ENCODE measurements at places on chromosomes 12 and 14. TPM values are rescaled to one million over a fixed set of nuclear protein-coding genes. Genes with fewer than 3 reads are reported as not detected.
A peak's percentile ranks its signal among the peaks of the same experiment; 100 is the strongest.

The SERPINA3 gene
- 0.79 TPM for total RNA-seq

The POMT2 gene
- 5.8 TPM for total RNA-seq

- no peak for DNase-seq
Measured at GRCh38 chr12:51924551-51925319, 17.4 kb downstream of the ACVRL1 start.

The CYP27B1 gene
- 3.9 TPM for total RNA-seq

DNA sequence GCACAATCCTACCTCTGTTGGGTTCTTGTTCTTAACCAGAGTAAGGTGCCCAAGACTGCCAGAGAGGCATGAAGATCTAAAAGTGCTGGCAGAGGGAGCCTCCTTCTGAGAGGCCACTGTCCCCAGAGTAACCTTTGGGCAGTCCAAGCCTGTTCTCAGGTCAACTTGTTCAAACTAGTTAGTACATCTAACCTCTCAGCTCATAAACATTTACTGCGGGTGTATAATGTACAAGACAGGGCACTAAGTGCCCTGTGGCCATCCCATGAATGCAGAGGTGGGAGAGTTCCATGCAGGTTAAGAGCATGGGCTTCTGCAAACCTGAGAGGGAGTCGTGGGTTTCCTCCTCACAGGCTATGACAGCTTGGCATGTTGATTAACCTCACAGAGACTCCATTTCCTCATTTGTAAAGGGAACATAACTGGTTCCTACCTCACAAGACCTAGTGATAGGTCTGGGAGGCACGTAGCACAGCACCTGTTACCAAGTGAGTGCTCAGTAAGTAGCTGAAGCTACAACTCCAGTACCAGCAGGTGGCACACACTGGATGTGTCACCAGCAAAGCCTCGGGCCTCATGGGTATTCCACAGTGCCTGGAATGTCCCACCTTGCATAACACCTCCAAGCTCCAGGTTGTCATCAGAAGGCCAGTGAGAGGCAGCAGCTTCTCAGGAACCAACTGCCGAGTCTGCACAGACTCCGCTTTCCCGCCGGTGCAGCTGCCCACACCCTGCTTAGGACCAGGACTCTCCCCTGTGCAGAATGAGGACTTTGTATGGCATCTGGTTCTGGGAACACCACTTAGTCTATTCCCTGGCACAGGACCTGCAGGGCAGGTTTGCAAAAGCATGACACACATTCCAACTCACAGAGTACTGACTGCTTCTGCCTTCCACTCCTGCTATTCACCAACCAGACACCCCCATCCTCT lies 4.4 kb downstream of the VDR start:
- DNase-seq = peak; percentile 76
